Posterior vena cava (tissue), 2 donors: ENCODE measurements at places on chromosomes 5 and 9. TPM values are rescaled to one million over a fixed set of nuclear protein-coding genes. Genes with fewer than 3 reads are reported as not detected.

The SPAG8 gene
- total RNA-seq, result 3.1 TPM

The TAF11L5 gene
- not detected for total RNA-seq

- no peak for DNase-seq
These were observed 387.1 kb downstream of the PDE4D start for GRCh38 chr5:59506285-59506877.

The RNF208 gene
- 2.7 TPM for total RNA-seq

GRCh38 chr9:132579427-132579798 is 3.0 kb upstream of the BARHL1 start:
- DNase-seq, result no peak

The GRIN1 gene
- total RNA-seq, result not detected

GRCh38 chr9:108297073-108297472 is 558.7 kb downstream of the ACTL7B start:
- peak; percentile 83 for DNase-seq

- no peak for DNase-seq
These were observed 130.1 kb upstream of the EPB41L4A start for GRCh38 chr5:112549127-112549526.

The PWWP2A gene
- total RNA-seq, result 20.8 TPM
